Activated T-cell treated with anti-CD3 and anti-CD28 coated beads, Interleukin-2, amount 50 U/mL, for 4 hours (primary cell): ENCODE measurements at places on chromosomes 5 and 9. TPM values are rescaled to one million over a fixed set of nuclear protein-coding genes. Genes with fewer than 3 reads are reported as not detected.

Gene FBP2
- not detected for total RNA-seq

Gene AK1
- 6.4 TPM for total RNA-seq

Gene GMCL2
- not detected for total RNA-seq

Gene UGT3A1
- not detected for total RNA-seq

Gene RETREG1
- 9.6 TPM for total RNA-seq

Gene CNTLN
- 1.9 TPM for total RNA-seq

Gene EQTN
- not detected for total RNA-seq

DNA sequence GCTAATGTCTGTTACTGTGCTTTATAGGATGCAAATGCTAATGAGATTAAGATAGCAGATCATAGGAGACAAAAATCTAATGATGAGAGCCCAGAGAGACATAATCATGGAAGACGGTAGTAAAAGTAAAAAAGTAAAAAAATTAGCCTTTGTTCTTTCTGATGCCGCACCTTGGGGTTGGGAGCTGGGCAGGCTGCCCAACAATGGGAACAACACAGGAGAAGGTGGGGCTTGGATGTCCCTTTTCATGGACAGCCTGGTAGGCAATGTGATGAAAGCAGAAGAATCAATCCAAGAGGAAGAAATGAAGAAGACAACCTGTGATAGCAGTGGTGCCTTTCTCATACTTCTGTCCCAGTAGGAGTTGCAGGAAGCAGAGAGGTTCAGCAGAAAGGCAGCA lies 57.2 kb downstream of the RAB14 start:
- DNase-seq = no peak

GRCh38 chr9:93825348-93826115 lies 129.6 kb downstream of the BARX1 start:
- DNase-seq = no peak

DNA sequence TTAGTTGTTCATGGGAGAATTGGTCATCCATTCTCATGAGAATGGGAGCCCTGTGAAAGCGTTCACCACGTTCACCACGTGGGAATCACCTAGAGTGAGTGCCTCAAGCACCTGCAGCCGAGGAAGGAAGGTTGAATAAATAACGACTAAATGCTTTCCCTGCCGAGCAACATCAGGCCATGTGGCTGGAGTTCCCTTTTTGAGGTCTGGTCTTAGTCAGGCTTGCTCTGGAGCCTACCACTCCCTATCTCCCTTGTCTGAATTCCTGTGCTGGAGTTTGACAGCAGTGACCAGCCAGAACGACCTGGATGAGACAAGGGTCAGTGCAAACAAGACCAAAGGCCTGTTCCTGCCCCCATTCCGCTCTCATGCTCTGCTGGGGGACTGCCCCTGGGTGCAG lies 28.5 kb downstream of the KCNMB1 start:
- no peak for DNase-seq

GRCh38 chr5:149811453-149811852 lies 81.3 kb downstream of the PPARGC1B start:
- DNase-seq = no peak

DNA sequence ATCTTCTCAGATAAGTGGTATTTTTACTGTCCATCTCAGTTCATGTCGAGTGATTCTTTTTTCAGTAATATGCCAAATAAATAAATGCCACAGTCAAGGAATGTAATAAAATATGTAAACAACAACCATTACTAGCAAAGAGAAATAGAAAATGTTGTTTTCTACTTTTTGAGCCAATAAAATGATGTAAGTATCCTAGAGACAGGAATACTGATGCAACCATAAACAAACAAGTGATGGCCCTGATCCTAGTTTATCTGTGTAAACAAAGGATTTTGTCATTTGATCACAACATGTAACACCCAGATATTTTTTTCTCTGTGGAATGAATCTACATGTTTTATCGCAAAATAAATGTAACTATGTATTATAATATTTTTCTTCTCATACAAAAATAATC lies 1852.8 kb downstream of the EFNA5 start:
- DNase-seq = no peak

GRCh38 chr5:127326431-127326830 lies 35.8 kb downstream of the MEGF10 start:
- no peak for DNase-seq

GRCh38 chr9:128781187-128782070 lies 5.6 kb upstream of the TBC1D13 start:
- no peak for DNase-seq

DNA sequence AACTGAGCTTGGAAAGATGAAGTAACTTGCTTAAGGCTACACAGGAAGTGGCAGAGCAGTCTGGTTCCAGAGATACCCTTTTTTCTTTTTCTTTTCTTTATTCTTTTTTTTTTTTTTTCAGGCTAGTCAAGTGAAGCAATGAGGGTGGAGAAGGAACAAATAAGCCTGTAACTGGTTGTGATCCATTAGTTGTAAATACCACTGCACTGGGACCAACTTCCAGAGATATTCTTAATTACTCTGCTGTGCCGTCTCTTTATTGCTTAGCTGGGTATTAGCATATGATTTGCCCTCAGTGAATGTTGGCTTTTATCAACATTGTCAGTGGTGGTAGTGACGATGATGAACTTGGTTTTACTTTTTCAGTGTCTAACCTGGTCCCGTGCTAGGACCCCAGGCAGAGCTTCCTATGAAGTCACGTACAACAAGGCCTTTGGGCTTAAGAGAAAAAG lies 26.7 kb downstream of the LNPEP start:
- no peak for DNase-seq

DNA sequence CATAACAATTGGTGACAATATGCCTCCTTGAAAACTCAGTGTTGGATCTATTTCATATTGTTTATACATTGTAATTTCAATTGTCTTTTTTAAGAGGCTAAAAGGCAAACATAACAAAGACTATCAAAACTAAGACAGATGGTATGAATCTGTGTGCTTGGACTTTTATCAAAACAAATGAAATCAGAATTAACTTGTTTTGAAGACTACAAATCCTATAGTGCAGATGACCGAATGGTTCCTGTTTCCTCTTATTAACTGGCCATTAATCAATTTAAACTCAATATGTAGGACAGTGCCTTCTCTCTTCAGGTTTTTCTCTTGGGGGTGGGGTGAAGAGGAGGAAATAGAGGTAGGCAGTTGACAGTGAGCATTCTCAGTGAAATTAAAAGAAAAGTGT lies 366.9 kb upstream of the GRAMD2B start:
- DNase-seq = no peak

GRCh38 chr5:58648846-58649245 lies 66.0 kb downstream of the RAB3C start:
- no peak for DNase-seq

GRCh38 chr5:113246361-113246870 lies 188.4 kb downstream of the TSSK1B start:
- no peak for DNase-seq

GRCh38 chr9:15176836-15177235 lies 130.2 kb downstream of the TTC39B start:
- no peak for DNase-seq

- DNase-seq = no peak
Observed at GRCh38 chr9:72352911-72353388, 12.1 kb downstream of the ZFAND5 start.

DNA sequence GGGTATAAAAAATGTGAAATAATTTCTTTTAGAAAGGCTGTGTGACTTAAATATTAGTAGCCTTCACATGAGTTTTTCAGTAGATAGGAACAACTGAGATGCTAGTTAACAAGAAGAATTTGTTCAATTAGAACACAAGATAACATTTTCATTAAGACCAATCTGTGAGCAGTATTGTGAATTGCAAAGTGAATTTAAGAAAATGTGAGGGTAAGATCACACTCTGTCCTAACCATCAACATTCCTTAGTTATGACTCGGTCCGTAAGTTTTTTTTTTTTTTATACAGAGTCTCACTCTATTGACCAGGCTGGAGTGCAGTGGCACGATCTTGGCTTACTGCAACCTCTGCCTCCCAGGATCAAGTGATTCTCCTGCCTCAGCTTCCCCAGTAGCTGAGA lies 180.2 kb upstream of the EGFLAM start:
- no peak for DNase-seq

DNA sequence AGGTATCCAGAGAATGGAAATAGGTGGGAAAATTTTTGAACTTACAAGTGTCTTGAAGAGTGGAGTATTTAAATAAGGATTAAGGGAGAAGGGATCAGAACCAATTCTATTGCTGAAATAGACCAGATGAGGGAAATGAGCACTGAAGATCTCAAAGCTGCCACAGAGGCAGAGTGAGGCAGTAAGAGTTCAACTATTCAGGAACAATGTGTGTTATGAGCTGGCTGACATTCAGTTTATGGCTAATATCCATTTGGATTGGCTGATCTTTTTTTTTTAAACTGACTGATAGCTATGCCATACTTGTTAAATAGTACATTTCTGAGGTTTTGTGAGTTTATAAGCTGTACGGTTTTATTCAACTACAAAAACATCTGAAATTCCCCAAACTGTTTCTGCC lies 95.3 kb upstream of the GNA14 start:
- no peak for DNase-seq

- DNase-seq = no peak
Observed at GRCh38 chr9:105330755-105331154, 86.3 kb downstream of the SLC44A1 start.

- no peak for DNase-seq
Observed at GRCh38 chr5:135997673-135998335, 31.0 kb upstream of the TGFBI start.

DNA sequence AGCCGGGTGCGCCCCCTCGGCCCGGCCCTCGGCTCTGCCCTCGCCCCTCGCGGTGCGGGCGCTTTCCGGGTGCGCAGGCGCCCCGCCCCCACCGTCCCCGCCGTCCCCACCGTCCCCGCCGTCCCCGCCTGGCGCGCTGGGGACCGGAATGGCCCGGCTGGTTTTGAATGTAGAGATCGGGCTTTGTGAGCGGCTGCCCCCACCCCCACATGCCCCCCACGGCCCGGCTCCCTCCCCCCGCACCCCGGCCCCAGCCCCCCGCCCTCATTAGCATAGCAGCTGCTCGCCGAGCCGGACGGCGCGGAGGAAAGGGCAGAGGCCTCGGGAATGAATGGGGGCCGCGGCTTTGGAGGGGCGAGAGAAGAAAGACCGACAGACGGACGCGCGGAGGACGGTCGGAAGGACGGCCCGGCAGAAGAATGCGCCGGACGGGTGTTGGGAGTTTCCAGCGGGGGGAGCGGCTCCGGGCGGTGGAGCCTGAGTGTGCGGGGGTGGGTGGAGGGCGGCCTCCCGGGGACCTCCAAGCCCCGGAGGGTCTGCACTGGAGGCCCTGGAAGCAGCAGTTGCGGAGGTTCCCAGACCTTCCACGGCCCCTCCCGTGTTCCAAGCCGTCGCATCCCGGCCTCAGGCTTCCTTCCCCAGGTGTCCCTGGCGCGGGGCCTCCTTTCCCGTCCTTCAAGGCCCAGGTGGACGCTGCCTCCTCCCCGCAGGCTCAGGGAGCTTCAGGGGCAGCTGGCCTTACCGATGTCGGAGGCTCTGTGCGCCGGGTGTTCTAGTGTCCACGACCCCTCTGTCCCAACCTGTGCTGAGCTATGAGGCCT lies 6.0 kb downstream of the NRARP start:
- DNase-seq = no peak

- DNase-seq = no peak
Observed at GRCh38 chr5:113371721-113372196, 63.0 kb downstream of the TSSK1B start.

DNA sequence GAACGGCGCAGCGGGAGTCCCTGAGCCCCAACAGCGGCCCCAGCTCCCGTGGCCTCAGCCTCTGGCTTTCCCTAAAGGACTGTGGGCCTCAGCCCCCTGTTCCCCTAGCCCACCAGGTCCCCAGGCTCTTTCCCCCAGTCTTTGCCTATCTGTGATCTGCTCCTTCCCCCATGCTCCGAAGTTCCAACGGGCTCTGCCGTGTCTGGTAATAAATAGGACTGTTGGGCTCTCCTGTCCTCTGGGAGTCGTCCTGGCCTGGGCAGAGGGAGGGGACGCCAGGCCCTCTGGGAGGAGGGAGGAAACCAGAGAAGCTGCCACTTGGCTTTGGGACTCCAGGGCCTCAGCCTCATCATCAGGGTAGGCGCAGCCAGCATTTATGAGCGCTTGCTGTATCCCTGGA lies 28.1 kb downstream of the ADGRD2 start:
- no peak for DNase-seq

DNA sequence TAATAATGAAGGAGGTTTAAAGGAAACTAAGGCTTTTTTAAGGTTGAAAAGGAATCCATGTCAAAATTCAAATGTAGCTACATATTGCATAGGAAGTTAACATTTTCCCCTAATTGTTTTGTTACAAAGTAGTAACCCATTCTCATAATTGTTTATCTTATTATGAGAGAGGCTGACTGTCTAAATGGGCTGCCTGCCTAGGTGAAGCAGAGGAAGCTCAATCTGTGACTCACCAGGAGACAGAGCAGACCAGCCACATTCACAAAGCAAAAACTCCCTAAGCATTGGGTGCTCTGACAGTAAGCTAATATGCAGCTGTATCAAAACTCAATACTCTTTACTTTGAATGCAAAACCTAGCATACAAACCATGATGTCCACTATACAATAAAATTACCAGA lies 208.5 kb downstream of the ROR2 start:
- no peak for DNase-seq

GRCh38 chr5:45335978-45336377 lies 360.2 kb downstream of the HCN1 start:
- DNase-seq = no peak

DNA sequence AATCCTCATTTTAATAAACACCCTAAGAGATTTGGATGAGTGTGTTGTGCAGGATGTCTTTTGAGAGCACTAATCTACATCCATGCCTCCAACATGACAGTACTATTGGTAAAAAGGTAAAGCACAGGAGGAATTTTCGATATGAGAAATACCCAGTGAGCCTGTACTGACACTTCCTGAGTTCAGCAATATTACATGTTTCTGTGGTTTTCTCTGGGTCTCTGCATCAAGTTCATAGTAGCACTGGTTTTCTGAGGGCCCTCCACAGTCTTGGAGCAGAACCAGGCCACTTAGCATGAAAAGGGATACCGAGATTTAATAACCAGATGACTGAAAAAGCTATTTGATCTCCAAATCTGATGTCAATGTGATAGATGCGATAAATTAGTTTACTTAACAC lies 524.1 kb downstream of the TMEM38B start:
- DNase-seq = no peak
